ENCODE measurements at places on chromosomes 11 and 22. TPM values are rescaled to one million over a fixed set of nuclear protein-coding genes. Genes with fewer than 3 reads are reported as not detected.
A peak's percentile ranks its signal among the peaks of the same experiment; 100 is the strongest.

DNA sequence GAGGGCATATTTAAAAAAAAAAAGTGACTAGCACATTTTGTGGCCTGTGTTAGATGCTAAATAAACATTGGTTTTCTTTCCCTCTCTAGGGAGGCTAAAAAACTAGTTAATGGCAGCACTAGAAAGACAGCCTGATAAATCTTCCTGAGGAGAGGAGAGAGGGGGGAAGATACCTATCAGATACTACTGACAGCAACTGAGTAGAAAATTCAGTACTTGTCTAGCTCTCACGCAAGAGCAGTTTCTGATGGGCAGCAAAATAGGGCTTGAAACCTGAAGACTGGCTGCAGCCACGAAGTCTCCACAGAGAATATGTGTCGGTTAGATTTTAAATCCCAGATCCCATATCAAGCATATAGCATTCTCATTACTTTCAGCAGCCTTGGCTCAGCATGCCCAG, 388.2 kb downstream of the KCNA4 start:
- no peak for DNase-seq

DNA sequence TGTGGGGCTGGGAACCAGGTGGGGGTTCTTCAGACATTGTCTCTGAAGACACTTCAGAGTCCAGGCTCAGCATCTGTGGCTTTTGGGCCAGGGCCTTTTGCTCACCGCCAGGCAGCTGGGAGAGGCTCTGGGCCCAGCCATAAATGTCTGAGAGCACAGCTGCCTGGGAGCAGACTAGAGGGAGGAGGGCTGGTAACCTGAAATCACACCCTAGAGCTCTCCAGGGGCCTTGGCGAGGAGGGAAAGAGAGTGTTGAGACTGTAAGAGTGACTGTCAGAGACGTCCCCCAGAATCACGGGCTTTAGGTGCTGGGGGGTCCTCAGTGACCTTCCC, 4.1 kb downstream of the TRABD start:
- DNase-seq = no peak

DNA sequence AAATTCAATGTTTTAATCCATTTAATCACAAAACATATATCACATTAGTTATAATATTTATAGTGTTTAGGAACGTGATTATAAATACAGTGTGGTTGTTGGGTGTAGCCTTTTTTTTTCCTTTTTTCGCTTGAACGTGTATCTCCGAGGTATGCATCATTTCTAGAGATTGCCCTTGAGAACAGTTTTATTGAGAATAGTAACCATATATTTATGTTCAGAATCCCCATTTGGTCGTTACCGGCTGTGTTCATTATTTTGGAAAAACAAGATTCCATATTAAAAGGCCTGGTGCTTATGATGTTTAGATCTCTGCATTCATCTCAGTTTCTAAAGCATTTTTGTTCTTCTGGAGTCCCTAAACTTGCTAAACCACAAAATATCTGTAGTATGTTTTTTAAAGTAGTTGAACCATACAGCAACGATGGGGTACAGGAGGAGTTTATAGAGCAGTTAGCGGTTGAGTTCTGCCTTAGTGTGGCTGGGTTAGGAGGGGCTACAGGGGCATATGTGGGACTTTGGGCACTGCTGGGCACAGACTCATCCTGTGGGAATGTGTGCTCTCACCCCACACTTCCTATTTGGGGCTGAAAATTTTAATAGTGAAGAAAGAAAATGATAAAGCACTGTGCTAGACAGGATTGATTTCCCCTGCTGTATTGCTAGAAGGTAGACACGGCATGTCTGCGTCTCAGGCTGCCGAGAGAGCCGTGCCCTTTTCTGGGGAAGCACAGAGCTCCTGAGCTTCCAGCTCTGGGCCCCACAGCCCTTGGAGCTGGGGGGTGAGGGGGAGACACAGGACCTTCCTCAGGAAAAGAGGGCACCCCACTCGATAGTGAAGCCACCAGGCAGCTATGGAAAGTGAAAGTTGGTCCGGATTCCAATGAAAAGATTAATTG, 81.5 kb upstream of the PPARA start:
- peak; percentile 40 for DNase-seq

GRCh38 chr22:27377501-27378295, 423.9 kb downstream of the MN1 start:
- DNase-seq = no peak

DNA sequence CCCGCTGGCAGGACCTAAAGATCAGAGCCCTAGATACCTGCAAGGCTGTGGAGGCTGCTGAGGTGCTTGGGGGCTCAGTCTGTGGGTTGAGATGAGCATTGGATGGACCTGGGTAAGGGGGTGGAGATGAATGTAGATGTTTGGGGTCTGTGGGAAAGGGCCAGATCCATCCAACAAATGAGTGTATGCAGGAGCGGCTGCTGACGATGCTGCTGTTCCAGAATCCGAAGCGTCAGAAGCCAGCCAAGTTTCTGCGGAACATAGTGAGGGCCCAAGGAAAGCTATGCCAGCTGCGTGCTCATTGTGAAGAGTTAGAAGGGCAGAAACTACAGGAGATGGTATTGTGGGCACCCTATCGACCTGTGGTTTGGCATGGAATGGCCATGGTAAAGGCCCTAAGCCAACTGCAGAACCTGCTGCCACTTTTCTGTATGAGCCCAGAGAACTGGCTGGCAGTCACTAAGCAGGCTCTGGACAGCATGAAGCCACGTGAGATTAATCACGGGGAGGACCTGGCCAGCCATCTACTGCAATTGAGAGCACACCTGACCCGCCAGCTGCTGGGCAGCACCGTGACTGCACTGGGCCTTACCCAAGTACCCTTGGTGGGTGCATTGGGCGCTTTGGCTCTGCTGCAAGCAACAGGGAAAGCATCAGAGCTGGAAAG, 36.6 kb downstream of the RRP8 start:
- no peak for DNase-seq

DNA sequence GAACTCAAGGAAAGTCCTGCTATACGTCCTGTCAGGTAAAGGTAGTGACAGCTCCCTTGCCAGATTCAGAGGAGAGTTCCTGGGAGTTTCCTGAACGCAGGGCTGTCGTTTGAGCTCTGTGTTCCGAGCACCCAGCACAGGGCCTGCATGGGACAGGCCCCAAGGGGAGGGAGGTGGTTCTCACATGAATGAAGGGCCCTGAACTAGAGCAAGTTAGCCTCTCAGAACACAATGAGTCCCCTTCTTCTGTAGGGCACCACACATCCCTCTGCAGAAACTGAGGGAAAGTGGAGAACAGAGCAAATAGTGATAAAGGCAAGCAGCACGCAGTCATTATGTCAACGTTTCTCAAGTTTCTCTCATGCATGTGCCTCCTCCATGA, 35.3 kb downstream of the NEU3 start:
- peak; percentile 100 for DNase-seq

- DNase-seq = peak; percentile 68
These were observed 83.1 kb upstream of the MTNR1B start for GRCh38 chr11:92886243-92886905.

DNA sequence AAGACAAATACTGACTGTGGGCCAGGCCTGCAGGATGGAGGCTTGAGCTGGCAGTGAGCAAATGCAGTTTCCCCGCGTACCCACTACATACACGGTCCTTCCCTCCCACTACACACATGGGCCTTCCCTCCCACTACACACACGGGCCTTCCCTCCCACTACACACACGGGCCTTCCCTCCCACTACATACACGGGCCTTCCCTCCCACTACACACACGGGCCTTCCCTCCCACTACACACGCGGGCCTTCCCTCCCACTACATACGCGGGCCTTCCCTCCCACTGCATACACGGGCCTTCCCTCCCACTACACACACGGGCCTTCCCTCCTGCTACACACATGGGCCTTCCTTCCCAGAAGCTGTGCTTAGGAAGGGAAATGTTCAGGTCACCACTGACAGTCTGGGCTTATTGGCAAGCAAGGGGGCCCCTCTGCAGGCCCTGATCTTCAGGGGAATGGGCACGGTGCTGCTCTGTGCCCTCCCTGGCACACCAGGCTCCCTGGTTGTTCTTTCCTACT, 10.8 kb downstream of the DNAL4 start:
- DNase-seq = no peak

GRCh38 chr22:39173787-39174497, 21.5 kb upstream of the CBX7 start:
- DNase-seq = no peak

- DNase-seq = no peak
These were observed 958.5 kb downstream of the BRD1 start for GRCh38 chr22:48869161-48869560.

- no peak for DNase-seq
These were observed 279.9 kb downstream of the DLG2 start for GRCh38 chr11:85347291-85347690.

DNA sequence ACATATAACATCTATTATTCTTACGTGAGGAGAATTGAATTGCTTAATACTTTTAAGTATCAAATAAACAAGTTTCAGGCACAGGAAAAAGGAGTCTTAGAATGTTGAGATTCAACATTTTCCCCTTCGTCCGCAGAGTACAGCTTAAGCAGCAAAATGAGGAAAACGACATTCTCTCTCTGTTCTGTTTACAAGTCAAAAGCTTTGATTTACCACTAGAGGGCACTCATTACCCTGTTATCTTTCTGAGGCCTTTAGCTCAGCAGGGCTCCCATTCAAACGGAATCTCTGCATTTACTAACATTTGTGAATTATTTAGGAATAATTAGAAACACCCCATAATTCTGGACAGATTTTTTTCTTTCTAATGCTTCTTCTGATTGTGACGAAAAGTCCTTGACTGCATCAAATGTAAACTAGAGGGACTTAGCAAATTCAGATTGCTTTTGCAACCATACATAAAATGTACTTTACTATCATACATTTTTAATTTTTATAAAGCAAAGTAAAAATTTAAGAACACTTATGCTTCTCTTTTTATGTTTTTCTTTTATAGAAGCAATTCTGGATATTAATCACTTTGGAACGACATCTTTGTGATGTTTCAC, 75.0 kb downstream of the JRKL start:
- peak; percentile 76 for DNase-seq

GRCh38 chr22:27358096-27358870, 443.3 kb downstream of the MN1 start:
- no peak for DNase-seq

DNA sequence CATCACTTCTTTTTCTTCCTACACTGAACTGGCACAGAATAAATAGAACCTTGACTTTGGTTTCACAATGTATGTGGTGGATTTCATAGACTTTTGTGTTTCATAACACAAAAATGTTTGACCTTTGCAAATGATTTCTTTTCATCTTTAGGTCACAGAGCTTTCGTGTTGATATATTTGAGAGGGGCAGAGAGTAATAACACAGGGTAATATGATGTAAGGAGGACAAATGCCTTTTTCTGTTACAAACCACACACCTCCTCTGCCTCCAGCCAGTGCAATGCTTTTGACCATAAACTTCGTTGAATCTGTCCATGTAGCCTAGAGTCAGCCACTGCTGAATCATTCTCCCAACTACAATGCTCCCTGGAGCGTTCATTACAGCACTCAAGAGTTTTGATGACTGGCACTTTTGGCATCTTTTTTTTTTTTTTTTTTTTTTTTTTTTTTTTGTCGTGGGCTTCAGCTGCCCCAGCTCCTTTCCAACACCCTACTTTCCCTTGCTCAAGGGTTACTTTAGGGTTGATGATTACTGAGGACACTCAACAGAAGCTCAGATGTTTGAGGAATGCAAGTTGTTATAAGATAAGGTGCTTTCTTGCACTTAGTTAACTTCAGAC, 11.4 kb upstream of the CAT start:
- peak; percentile 88 for DNase-seq

DNA sequence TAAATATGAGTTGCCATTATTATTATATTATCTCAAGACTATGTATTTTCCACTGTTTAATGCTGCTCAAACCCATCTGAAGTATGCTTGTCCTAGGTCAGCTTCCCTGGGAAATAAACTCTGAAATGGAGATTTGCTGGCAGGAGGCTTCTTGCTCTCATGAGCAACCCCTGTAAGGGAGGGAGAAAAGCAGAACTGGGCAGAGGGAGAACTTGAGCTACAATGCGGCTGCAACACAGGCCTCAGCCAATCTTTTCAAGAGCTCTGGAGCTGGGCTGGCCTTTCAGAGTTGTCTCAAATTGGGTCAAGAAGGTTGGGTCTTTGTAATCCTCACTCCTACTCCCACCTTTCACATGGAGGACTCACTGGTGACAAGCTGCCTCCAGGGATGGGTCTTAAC, 412.6 kb downstream of the TENM4 start:
- no peak for DNase-seq

DNA sequence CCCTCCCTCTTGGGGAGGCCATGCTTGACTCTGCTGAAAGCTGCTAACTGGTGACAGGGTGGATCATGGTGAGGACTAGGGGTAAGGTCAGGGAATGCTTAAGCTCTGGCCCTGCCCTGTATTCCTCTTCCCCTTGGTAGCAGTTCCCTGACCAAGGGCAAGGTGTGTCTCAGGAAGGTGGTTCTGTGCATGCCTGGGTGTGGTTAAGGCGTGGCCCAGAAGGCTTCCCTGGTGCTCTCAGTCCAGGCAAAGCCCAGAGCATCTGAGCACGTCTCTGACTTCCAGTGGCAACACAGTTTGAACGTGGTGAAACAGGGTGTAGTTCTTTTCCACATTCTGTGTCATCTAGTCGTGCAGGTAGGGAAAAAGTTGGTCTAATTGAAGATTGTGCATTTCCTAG, 53.1 kb upstream of the HORMAD2 start:
- no peak for DNase-seq

DNA sequence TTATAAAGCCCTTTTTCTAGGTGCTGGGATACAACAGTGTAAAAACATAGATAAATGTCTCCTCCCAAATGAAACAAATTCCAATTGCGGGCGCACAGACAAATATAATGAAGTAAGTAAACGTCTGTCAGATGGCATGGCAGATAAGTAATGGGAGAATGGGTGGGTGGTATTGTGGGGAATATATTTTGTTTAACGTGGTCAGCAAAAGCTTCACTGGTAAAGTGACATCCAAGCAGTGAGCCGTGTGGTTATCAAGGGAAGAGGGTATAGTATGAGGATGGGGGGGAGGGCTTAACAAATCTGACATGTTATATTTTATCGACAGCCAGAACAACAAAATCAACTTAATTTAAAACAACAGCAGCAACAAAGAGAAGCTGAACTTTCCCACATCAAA, 1.2 kb downstream of the SVIP start:
- no peak for DNase-seq

DNA sequence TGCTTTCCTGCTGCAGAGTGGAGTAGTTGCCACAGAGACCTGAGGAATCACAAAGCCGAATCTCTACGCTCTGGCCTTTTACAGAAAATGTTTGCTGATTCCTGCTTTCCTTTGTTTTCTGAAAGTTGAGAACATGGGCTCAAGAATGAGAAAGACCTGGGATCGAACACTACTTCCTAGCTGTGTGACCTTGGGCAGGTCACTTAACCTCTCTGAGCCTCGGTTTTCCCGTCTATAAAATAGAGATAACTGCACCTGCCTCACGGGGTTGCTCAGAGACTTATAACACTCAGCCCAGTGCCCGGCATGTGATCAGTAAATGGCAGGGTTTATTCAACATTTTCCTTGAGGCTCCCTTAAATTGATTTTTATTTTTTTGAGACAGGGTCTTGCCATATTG, 70.9 kb upstream of the ALX4 start:
- no peak for DNase-seq

Gene RTN4RL2
- total RNA-seq = 1.1 TPM

Gene MAP6
- total RNA-seq = not detected

Gene CRYBA4
- total RNA-seq = 0.29 TPM

Gene CRYAB
- 9.9 TPM for total RNA-seq

Gene RASSF10
- total RNA-seq = 0.45 TPM

Gene IL10RA
- not detected for total RNA-seq

Gene CHST1
- total RNA-seq = not detected

Gene TRIM48
- total RNA-seq = 3.0 TPM

Gene GRAP2
- total RNA-seq = 2.2 TPM
